GM18507 (cell line): ENCODE measurements at places on chromosomes 1 and 21.

DNA sequence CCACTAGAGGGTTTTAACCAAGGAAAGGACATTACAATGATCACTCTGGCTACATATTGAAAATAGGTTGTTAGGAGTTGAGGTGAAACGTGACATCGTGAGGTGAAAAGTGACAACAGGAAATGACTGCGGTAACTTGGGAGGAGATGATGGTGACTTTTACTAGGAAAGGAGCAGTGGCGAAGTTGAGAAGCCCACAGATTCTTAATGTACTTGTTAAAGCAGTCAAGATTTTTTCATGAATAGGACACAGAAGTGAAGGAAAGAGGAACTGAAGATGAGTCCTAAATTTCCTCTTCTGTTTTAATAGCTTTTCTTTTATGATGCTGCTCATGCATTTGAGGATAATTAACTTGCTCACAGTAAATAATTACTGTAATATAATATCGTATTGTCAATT, 59.5 kb downstream of the OMA1 start:
- no peak for DNase-seq

DNA sequence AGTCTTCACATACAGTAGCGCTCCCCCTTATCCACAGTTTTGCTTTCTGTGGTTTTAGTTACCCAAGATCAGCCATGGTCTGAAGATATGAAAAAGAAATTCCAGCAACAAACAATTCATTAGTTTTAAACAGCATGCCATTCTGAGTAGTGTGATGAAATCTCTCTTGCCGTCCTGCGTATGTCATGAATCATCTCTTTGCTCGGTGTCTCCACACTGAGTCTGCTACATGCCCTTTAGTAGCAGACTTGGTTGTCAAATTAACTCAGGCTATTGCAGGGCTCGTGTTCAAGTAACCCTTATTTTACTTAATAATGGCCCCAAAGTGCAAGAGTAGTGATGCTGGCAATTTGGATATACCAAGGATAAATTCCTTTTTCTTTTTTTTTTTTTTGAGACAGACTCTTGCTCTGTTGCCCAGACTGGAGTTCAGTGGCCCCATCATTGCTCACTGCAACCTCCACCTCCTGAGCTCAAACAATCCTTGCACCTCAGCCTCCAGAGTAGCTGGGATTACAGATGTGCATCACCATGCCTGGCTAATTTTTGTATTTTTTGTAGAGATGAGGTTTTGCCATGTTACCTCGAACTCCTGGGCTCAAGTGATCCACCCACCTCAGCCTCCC, 22.6 kb downstream of the PHACTR4 start:
- DNase-seq, result no peak

DNA sequence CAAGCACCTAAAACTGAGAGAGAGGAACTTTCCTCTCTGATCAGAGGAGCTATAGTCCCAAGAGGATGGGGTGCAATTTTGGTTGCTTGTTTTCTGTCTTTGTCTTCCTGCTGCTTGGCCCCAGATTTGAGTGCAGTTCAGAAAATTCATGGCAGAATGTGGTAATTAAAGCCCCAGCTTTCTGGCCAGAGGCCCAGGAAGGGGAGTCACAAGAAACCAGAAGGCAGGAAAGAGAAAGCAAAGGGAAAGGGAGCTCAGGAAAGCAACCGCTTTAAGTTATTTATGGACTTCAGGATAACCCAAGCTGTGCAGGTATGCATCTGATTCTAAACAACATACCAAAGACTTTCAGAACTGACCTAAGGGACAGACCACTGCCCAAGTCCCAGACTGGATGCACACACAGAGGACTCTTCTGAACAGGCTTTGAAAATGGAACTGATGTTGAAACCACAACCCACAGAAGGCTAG, 88.8 kb downstream of the ST3GAL3 start:
- DNase-seq, result no peak

DNA sequence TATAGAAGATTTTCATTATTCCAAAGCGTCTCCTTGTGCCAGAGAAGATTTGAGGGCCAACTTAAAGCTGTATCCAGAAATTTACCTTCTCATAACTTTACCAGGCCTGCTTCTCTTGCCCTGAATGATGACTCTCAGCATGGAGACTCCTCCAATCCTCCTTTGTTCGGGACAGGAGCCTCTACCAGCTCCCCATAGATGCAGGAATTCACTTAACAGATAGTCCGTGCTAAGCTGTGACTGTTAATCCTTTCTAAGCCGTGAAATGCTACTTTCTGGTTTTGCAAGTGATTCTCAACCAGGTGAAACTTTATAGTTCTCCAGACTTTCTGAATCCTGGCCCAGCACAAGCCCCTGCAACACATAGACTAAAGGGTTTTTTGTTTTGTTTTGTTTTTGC, 31.8 kb upstream of the KCND3 start:
- DNase-seq, result no peak

GRCh38 chr1:45503462-45504360, 3.6 kb downstream of the MMACHC start:
- no peak for DNase-seq

DNA sequence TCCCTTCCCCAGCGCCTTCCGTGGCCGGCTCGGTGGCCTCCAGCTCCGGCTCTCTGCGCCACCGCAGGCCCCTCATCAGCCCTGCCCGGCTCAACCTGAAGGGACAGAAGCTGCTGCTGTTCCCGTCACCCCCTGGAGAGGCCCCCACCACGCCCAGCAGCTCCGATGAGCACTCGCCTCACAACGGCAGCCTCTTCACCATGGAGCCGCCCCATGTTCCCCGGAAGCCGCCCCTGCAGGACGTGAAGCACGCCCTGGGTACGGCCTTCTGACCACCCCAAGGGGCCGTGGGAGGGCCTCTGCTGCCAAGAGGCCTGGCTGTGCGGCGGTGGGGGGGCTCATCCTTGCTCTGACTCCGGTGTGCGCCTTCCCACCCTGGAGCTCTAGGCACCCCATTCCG, 21.8 kb downstream of the TMEM201 start:
- DNase-seq, result no peak

DNA sequence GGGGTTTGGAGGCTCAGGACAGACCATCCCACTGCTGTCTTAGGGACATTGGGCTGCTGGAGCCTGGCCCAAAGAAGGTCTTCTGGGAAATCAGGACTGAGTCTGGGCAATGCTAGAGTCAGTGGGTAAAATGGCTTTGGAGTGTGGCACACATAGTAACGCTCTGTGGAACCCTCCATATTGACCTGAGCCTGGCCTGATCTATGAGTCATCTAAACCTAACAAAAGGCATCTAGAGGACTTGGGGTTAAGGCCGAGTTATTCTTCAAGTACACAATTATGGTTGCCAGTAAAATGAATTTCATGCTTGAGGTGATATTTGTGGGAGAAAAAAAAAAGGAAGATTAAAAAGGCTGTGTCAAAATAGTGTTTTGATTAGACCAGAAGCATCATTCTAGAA, 77.7 kb downstream of the ST6GALNAC5 start:
- DNase-seq, result no peak
